ENCODE measurements at places on chromosomes 11 and 22.

DNA sequence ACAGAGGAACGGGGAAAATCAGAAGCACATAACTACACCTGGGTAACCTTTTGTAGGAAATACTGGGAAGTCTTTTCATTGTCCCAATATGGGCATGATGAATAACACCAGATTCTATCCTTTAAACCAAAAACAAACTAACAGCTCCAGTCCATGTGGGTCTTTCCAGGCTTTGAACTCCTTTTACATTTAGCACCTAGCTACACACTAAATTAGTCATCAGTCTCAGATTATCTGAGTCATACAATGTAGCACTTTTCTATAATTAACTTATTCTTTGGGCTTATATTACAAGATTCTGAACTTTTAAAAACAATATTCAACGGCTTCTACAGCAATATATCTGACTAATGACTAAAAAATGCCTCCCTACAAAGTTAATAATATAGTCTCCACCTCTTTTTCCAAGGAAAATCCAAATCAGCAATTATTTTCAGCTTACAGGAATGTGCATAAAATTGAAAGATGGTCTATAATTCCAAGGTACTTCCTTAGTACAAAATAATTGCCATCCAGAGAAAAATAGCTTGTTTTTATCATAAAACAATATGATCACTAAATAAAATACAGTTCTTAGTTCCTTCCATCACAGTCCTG lies 26.3 kb downstream of the STK33 start:
- peak; percentile 24 for DNase-seq

DNA sequence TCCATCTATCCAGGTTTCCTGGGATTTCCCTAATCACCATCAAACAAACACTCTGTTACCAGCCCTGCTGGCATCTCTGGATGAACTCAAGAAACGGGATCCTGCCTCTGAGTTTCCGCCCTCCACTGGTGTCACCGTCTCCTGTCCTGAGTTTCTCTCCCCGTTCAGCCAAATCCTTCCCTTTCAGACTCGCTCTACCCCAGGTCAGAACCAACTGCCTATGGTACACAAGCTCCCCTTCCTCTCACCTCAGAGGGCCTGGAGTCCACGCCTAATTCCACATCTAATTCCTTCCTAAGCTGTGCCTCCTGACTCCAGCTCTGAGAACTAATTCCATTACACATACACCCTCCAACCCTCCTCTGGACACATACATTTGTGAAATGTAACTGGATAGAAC lies 96.1 kb downstream of the SHANK2 start:
- DNase-seq, result no peak

GRCh38 chr11:57471496-57471895 lies 11.2 kb downstream of the RTN4RL2 start:
- DNase-seq, result no peak

GRCh38 chr11:64035576-64035975 lies at the start of gene FLRT1:
TSS of gene FLRT1 (plus strand) at chr11:64035931. CDS start at chr11:64116268, 80,337 bp downstream.
- no peak for DNase-seq

GRCh38 chr11:63915961-63916836 lies 765 bp downstream of the RCOR2 start:
- DNase-seq, result no peak

DNA sequence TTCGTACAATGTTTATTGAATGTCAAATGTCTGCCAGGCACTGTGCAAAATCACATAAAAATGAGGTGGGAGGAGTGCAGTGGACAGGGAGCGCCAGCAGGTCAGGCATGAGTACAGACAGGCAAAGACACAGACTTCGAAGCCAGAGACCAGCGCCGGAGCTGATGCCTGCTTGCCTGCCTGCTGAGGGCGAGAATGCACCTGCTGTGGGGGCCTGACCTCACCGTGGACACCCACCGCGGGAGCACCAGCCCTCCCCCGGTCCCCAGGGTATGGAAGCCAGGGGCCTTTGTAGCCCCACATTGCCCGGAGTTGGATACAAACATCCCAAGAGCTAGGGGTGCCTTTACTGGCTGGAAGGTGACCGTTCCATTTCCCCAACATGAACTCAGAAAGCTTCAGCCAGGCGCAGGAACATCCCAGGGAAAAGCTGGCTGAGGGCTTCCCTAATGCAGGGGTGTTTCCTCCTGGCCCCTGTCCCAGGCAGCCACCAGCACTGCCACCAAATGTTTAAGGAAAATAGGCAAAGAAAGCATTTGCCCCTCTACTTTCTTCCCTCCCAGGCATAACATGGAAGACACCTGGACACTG lies 17.9 kb downstream of the IFITM10 start:
- no peak for DNase-seq

GRCh38 chr11:3783611-3784010 lies 13.7 kb downstream of the NUP98 start:
- no peak for DNase-seq

GRCh38 chr11:123683428-123684170 lies 29.2 kb upstream of the SCN3B start:
- DNase-seq, result no peak

DNA sequence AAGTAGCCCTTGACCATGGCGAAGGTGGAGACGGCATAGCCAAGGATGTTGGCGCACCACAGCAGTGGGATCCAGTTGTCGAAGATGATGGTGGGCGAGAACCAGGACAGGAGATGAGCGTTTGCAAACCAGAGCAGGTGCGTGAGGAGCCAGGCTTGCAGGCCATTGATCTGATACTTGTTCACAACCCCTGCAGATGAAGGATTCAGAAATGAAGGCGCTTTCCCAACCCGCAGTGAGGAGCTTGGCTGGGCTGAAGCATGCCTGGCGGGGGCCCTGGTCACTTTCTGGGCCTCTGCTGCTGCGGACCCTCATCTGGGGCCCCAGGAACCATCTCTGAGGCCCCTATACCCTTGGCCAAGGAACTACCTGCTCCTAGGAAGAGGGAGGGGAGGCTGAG lies 6.9 kb downstream of the DHCR7 start:
- no peak for DNase-seq

DNA sequence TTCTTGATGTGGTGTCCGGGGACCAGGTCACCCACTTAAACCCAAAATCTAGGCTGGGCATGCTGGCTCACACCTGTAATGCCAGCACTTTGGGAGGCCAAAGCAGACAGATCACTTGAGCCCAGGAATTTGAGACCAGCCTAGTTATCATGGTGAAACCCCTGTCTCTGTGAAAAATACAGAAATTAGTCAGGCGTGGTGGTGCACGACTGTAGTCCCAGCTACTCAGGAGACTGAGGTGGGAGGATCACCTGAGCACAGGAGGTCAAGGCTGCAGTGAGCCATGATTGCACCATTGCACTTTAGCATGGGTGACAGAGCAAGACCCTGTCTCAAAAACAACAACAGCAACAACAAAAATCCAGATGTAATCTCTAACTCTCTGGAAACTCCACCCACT lies 30.3 kb upstream of the FJX1 start:
- DNase-seq, result no peak

GRCh38 chr11:99019696-99020095 lies 1.1 kb upstream of the CNTN5 start:
- DNase-seq, result no peak

DNA sequence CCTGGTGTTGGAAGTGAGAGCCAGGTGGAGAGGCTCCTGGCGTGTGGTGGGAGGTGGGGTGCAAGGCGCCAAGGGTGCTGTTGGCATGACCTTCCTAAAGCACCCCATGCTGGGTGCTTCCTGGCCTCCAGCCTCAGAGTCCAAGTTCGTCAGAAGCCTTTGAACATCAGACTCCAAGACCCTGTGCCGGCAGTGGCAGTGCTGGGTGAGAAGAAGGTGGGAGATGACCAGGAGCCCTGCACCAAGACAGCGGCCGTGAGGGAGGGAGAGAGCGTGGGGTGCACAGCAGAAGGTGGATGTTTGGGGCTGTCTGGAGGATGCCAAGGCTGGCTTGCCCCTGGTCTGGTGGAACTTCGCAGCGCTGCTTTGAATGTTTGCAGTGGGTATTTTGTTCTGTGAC lies 29.7 kb upstream of the PARVB start:
- no peak for DNase-seq

GRCh38 chr11:26987731-26988130 lies 6.2 kb upstream of the FIBIN start:
- DNase-seq, result no peak

- DNase-seq, result no peak
Observed at GRCh38 chr11:36012979-36013378, 69.1 kb downstream of the LDLRAD3 start.

DNA sequence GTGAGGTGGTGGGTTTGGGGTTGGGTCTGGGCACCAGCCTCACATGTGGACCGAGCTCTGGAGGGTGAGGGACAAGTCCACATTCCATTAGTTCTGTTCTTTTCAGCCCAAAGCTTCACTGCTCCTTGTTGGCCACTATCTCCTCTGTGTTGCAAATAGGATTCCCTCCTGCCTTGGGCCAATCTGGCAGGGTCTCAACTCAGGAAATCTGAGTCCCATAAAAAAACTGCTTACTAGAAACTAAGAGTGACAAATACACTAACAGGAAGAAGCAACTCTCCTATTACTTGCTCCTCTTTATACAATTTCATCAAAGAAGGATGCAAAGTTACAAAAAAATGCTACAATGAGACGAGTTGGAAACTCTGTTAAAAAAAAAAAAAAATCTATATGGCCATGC lies 66.2 kb upstream of the CSNK1E start:
- peak; percentile 31 for DNase-seq
